ENCODE measurements at places on chromosomes 3 and 15.
A peak's percentile ranks its signal among the peaks of the same experiment; 100 is the strongest.

GRCh38 chr3:112463250-112463649 lies 36.0 kb downstream of the BTLA start:
- H3K27me3 ChIP-seq = no peaks in the 10 kb centered on the region
- no peak overlapping the region for H3K27ac ChIP-seq
- H3K4me1 ChIP-seq = peaks cover 70% of the 10 kb centered on the region
- no peak for DNase-seq
- no peaks in the 10 kb centered on the region for H3K36me3 ChIP-seq

GRCh38 chr15:81387621-81388435 lies 13.8 kb upstream of the TMC3 start:
- no peak for DNase-seq
- no peak overlapping the region for H3K4me3 ChIP-seq
- H3K27ac ChIP-seq = no peak overlapping the region

- no peaks in the 10 kb centered on the region for H3K4me1 ChIP-seq
- H3K27me3 ChIP-seq = no peaks in the 10 kb centered on the region
- H3K4me3 ChIP-seq = no peak overlapping the region
- no peaks in the 10 kb centered on the region for H3K36me3 ChIP-seq
- H3K27ac ChIP-seq = no peak overlapping the region
Measured at GRCh38 chr3:45776611-45777010, 19.7 kb downstream of the SLC6A20 start.

DNA sequence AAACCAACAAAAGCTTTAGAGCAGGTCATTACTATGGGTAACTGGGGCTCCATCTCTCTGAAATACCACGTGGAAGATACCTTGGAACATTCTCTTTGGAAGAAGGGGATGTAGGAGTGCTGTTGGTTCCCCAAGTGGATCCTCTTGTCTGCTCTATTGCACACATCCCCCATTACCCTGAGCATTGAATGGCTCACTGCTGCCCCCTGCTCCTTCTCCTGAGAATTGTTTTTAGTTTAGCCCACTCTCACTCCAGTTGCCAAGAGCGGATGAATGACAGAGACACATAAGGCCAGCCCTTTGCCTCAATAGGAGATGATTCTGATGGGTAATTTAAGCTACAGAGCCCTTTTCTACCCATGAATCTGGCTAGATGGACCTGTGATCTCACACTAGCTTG lies 135.6 kb upstream of the SUCLG2 start:
- H3K4me3 ChIP-seq = no peak overlapping the region
- DNase-seq = peak; percentile 41
- H3K36me3 ChIP-seq = no peaks in the 10 kb centered on the region

DNA sequence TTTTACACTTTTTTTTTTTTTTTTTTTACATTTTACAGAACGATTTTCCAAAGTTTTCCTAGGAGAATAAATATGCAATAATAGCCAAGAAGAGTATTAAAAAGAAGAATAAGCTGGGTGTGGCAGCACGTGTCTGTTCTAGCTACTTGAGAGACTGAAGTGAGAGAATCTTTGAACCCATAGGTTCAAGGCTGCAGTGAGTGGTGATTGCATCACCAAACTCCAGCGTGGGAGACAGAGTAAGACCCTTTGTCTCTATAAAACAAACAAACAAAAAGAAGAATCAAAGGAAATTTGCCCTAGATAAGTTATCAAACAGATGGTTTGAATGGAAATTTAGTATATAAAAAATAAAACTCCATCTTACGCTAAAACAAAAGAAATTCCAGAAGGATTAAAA lies 13.3 kb downstream of the XRN1 start:
- H3K4me3 ChIP-seq = no peak overlapping the region
- no peak for DNase-seq
- peaks cover 9% of the 10 kb centered on the region for H3K36me3 ChIP-seq
- no peaks in the 10 kb centered on the region for H3K4me1 ChIP-seq

DNA sequence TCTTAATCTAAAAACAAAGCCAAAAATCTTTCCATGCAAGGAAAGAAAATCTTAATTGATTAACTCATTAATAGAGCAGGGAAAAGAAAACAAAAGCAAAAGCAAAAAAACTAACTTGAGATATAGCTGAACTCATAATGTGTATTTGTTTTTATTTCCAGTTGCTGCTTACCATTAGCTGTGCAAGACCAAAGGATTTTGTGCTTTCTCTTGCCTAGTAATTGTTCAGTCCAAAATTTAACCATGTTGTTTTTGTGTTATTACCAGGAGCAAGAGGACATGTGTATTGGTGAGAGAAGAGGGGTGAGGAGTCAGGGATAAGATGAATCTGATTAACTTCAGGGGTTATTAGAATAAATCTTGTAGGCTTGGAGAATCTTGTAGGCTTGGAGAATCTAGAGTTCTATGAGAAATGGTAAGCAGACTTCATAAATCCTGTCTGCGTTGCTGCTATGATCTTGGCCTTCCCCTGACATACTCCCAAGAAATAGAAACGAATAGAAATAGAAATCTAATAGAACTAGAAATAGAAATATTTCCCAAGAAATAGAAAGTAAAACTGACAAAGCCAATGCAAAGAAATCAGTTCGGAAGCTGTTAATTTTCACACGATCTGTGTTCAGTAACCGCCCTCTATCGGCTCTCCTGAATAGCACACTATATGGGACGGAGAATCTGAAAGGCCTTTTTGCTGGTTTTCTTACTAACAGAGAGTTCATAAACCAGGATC lies 72.6 kb upstream of the TNFSF10 start:
- H3K36me3 ChIP-seq = no peaks in the 10 kb centered on the region
- DNase-seq = peak; percentile 90
- H3K27ac ChIP-seq = no peak overlapping the region
- H3K4me3 ChIP-seq = peak overlapping the region; percentile 38

- H3K27me3 ChIP-seq = no peaks in the 10 kb centered on the region
- H3K4me1 ChIP-seq = peaks cover 55% of the 10 kb centered on the region
Measured at GRCh38 chr3:45659661-45660566, 29.3 kb upstream of the SACM1L start.

- H3K4me3 ChIP-seq = peak within 1 kb of the TSS; percentile 42
- DNase-seq = peak; percentile 6
- no peaks in the 10 kb centered on the region for H3K36me3 ChIP-seq
- no peaks in the 10 kb centered on the region for H3K4me1 ChIP-seq
- H3K27me3 ChIP-seq = 0 out of 2 replicates have a peak, but pooled peaks cover 6% of the 10 kb centered on the region
Measured at GRCh38 chr3:42979044-42979972, at the start of gene GASK1A. TSS of gene GASK1A (plus strand) at chr3:42979311. CDS start at chr3:42979643, 332 bp downstream.

DNA sequence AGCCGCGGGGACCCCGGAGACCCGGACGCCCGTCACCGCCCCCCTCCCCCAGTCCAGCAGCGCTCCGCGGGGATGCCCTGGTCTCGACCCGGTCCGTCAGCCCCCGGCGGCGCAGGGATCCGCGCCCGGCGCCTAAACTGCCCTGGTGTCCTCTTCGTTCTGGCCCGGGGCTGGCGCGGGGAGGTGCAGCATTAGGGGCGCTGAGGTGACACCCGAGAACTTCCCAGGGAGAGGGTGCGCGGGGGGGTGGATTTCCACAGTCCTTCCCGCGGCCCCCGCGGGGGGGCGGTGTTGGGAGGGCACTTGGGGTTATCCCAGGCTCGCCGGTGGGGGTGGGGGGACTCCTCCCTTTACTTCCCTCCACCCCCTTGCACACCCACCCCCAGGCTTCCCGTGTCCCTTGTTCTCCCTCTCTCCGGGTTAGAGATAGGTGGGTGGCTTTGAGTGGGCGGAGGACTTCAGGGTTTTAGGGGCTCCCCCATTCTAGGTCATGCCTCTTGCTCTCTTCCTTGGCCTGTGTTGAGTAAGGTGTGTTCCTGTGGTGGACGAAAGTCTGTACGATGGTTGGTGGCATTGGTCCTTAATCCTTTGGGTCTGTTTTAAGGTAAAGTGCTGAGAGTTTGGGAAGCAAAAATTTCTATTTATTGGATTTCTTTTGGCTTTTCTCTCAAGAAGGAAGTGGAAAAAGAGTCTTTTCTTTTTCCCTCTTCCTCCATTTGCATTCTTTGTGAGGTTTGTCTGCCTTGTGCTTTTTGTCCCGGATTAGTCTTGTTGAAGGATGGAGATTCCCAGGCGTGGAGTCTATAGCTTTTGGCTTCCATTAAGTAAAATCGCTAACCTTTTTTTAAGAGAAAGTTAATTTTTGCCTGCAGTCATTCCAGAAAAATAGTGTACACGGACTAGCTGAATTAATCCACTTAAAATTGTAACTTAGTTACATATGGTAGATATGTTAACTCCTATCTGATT lies 811 bp downstream of the SKIL start:
- H3K27me3 ChIP-seq = no peaks in the 10 kb centered on the region
- no peaks in the 10 kb centered on the region for H3K36me3 ChIP-seq
- H3K4me1 ChIP-seq = peaks cover 32% of the 10 kb centered on the region
- H3K4me3 ChIP-seq = peak overlapping the region; percentile 75

- H3K36me3 ChIP-seq = no peaks in the 10 kb centered on the region
- H3K4me3 ChIP-seq = no peak overlapping the region
- no peaks in the 10 kb centered on the region for H3K4me1 ChIP-seq
Measured at GRCh38 chr3:95148107-95148506, 1085.2 kb downstream of the NSUN3 start.

- no peaks in the 10 kb centered on the region for H3K4me1 ChIP-seq
- H3K4me3 ChIP-seq = no peak overlapping the region
- no peaks in the 10 kb centered on the region for H3K36me3 ChIP-seq
- H3K27me3 ChIP-seq = no peaks in the 10 kb centered on the region
- DNase-seq = no peak
- no peak overlapping the region for H3K27ac ChIP-seq
Measured at GRCh38 chr3:30184091-30184810, 422.1 kb upstream of the TGFBR2 start.

GRCh38 chr3:23711916-23712494 lies 93.8 kb upstream of the UBE2E1 start:
- no peak for DNase-seq
- no peak overlapping the region for H3K27ac ChIP-seq
- no peaks in the 10 kb centered on the region for H3K27me3 ChIP-seq
- no peak overlapping the region for H3K4me3 ChIP-seq
- peaks cover 26% of the 10 kb centered on the region for H3K4me1 ChIP-seq

DNA sequence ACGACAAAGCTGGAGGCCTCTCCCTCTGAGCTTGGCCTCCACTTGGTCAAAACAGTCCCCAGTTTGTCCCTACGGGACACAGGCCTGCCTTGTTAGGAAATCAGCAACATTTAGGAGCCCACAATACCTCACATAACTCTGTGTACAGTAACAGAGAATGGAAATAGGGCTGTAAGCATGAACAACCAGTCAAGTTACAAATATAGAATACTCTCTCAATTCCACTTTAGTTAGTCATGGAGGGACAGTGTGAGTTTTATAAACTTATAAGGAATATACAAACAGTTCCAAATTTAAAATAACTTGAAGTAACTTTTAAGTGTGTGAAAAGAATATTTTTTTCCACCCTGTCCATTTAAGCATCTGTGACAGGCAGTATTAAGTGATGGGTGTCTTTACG lies 129.4 kb downstream of the PGPEP1L start:
- no peak for DNase-seq
- H3K27me3 ChIP-seq = no peaks in the 10 kb centered on the region
- H3K27ac ChIP-seq = no peak overlapping the region
- peaks cover 20% of the 10 kb centered on the region for H3K4me1 ChIP-seq
- H3K4me3 ChIP-seq = no peak overlapping the region

GRCh38 chr3:151093148-151093547 lies 7.7 kb downstream of the MED12L start:
- H3K4me3 ChIP-seq = no peak overlapping the region
- no peaks in the 10 kb centered on the region for H3K4me1 ChIP-seq
- H3K27me3 ChIP-seq = no peaks in the 10 kb centered on the region
- DNase-seq = no peak

DNA sequence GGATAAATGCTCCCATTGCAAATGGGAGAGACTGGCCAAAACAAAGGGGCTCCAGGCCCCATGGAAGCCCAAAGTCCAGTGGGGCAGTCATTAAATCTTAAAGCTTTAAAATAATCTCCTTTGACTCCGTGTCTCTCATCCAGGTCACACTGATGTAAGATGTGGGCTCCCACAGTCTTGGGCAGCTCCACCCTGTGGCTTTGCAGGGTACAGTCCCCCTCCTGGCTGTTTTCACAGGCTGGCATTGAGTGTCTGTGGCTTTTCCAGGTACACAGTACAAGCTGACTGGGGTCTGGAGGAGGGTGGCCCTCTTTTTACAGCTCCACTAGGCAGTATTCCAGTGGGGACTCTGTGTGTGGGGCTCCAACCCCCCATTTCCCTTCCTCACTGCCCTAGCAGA lies 45.9 kb downstream of the NIPA2 start:
- H3K4me3 ChIP-seq = no peak overlapping the region
- DNase-seq = no peak
- H3K27me3 ChIP-seq = no peaks in the 10 kb centered on the region
- H3K4me1 ChIP-seq = no peaks in the 10 kb centered on the region
- no peaks in the 10 kb centered on the region for H3K36me3 ChIP-seq
- no peak overlapping the region for H3K27ac ChIP-seq

- H3K36me3 ChIP-seq = no peaks in the 10 kb centered on the region
- H3K27ac ChIP-seq = no peak overlapping the region
- H3K4me3 ChIP-seq = no peak overlapping the region
- no peaks in the 10 kb centered on the region for H3K27me3 ChIP-seq
- no peak for DNase-seq
Measured at GRCh38 chr15:72809329-72809728, 25.8 kb upstream of the ADPGK start.
